Stimulated activated CD8-positive, alpha-beta memory T cell treated with anti-CD3 and anti-CD28 coated beads, Interleukin-4, amount 100 ng/mL, for 24 hours (primary cell): ENCODE measurements at places on chromosomes 4 and X.

GRCh38 chr4:129394635-129395034 is 298.7 kb downstream of the C4orf33 start:
- DNase-seq: no peak

- DNase-seq: no peak
Observed at GRCh38 chr4:118279920-118280432, 72.8 kb downstream of the PRSS12 start.

DNA sequence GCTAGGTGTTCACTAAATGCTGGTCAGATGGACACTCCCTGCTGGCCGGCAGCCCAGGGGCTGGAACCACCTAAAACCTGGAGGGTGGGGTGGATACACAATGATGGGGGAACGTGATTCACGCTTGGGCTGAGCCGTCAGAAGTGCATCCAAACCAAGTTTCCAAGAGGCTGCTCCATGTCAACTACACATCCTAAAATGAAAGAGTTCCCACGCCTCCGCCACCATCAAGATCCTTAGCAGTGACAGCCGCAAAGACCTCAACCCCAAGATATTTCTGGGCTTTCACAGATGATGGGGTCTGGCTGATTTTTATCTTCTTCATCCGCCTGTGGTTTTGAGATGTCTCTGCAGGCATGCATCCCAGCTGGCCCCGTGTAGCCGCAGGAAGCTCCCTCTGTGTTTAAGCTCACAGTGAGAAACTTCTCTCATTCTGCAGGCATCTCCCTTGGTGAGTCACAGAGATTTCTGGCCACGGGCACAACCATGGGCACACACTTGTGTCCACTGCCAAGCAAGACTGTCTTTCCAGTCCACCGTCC is 84.4 kb downstream of the HTRA3 start:
- no peak for DNase-seq

DNA sequence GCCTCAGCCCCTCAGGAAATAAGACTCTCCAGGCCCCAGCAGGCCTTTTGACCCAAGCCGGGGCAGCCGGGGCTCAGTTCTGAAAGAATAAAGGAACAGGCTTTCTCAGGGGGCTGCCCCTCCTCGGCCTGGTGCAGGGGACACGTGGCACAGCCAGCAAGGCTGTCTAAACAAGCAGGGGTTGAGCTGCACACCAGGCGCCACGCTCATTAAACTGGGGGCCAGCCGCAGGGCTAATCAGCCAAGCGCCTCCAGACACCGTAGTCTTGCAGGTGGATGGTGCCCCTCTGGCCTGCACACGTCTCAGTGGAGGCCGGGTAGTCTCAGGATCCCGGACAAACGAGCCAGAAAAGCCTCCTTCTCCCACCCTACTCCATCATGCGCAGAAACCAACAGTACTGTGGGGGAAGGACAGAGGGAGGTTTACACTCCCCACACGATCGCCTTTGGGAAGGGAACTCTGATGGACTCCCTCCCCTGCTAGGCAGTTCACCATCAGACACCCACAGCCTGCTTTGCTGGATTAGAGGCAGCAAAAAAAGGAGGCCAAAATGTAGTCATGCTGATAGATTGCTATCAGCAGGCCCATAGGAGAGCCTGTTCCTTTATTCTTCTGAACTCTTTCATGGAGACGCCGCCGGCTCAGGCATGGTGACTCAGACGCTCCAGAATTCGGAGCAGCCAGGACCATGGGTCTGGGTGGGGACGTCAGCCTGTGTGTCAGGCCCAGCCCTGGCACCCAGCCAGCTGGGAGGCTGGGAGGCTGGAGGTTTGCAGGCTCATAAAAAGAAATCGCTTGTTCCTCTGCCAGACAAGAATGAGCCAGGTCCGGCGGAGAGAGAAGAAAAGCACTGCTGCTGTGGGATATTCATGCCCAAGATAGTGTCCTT is 342.4 kb downstream of the BCOR start:
- DNase-seq: no peak

- DNase-seq: no peak
Observed at GRCh38 chr4:89382439-89382838, 74.8 kb upstream of the GPRIN3 start.

DNA sequence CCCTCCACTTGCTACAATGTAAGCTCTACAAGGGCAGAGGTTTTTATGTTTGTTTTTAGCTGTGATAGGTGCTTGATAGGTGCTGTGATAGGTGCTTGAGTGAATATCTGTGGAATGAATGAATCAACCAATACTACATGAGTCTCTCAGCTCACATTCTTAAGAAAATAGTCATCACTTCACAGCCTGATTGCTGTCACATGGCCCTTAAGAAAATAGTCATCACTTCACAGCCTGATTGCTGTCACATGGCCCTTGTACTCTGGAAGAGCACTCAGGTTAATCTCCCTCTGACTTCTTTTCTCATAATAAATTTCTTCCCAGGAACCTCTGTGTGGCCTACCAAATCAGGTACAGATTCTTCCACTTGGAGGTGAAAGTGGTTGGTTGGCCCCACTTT is 335.2 kb downstream of the TENM3 start:
- no peak for DNase-seq

DNA sequence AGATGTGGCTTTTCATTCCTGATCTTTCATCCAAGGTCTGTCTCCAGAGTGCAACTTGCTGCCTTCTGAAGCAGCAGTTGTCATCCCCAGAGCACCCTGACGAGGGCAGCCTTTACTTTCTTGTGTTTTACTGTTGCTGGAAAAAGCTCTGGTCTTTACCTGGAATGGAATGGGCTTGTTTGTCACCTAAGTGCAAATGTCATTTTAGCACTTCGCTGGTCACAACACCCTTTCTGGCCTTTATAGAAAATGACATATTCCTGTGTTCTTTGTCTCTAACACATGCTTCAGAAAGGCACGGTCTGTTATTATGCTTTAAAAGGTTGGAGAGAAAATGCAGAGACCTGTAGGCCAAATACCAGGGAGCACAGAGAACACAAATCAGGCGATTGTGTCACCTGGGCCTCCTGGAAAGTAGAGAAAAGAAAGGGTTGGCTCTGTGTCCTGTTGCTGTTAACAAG is 332.7 kb upstream of the IGFBP7 start:
- no peak for DNase-seq

- DNase-seq: no peak
Observed at GRCh38 chr4:8728536-8729407, 136.2 kb downstream of the CPZ start.

DNA sequence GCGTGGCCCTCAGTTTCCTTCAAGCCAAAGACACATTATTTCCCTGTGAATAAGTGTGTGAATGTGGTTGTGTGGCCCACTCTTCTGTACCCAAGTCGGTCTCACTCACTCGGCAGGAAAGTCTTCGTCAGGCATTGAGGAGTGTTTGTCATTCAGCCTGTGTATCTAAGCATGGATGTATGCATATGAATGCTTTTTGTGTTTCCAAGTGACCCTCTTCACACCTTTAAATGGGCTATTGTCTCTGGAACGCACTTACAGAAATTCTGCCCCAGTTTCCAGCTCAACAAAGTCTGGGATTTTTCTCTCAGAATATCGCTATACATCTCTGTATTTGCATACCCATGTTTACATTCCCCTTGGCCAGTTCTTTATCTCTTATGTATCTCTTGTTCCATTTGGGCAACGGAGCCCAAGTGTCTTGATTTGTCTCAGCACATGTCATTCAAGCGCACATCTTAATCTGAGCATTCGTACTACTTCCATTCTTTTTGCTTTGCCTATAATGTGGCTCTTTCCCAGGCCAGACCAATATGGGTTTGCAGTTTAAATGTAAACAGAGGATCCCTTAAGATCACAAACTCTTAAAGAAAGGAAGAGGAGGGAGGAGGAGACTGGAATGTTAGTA is 4.8 kb downstream of the BCOR start:
- no peak for DNase-seq

DNA sequence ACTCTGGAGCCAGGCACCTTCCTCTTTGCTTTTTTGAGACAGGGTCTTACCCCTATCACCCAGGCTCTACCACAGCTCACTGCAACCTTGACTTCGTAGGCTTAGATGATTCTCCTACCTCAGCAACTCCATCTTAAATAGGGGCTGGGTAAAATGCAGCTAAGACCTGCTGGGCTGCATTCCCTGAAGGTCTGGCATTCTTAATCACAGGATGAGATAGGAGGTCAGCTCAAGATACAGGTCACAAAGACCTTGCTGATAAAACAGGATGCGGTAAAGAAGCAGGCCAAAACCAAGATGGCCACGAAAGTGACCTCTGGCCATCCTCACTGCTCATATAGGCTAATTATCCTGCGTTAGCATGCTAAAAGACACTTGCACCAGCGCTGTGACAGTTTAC is 770.8 kb upstream of the PRKX start:
- DNase-seq: no peak

DNA sequence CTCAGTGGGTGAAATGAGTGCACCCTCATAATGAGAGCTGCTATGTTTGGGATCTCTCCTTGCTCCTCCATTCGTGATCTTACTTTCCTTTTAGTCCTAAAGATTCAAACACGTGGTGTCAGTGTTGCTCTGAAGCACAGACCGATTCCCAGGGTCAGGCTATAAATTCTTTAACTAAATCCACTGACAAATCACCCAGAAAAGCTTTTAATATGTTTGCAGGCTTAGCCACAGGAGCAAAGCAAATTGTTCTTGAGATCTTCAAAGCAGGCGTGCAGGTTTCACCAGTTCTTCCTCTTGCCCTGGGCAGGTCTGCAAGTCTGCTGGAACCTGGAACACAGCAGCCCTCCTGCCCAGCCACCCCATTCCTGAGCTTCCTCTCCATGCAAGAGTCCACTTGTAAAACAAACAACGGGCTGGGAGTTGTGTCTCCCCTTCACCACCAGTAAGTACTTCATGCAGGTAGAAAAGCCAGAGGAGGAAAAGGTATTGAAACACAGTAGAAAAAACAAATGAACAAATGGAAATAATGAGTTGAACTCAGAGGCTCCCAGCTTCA is 70.1 kb upstream of the ENPP6 start:
- DNase-seq: no peak

DNA sequence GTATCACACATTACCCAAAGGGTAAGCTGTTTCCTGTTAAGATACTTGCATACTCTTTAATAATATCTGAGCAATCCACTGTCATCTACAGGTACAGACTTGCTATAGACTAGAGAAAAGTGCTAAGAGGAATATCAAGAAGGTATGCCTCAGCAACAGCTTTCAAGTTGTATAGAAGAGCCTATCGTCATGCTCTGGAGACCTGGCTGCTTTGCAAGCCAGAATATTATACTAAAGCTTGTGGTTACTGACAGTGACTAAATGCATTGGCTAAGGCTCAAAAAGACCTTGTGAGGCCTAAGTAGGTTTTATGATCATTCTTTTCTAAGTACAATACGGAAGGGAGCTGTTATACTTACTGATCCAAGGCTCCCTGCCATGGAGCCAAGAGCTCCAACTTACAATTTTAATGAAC is 11.3 kb downstream of the LAMP2 start:
- DNase-seq: no peak

GRCh38 chrX:148380650-148381561 is 119.5 kb upstream of the AFF2 start:
- DNase-seq: peak; percentile 27

DNA sequence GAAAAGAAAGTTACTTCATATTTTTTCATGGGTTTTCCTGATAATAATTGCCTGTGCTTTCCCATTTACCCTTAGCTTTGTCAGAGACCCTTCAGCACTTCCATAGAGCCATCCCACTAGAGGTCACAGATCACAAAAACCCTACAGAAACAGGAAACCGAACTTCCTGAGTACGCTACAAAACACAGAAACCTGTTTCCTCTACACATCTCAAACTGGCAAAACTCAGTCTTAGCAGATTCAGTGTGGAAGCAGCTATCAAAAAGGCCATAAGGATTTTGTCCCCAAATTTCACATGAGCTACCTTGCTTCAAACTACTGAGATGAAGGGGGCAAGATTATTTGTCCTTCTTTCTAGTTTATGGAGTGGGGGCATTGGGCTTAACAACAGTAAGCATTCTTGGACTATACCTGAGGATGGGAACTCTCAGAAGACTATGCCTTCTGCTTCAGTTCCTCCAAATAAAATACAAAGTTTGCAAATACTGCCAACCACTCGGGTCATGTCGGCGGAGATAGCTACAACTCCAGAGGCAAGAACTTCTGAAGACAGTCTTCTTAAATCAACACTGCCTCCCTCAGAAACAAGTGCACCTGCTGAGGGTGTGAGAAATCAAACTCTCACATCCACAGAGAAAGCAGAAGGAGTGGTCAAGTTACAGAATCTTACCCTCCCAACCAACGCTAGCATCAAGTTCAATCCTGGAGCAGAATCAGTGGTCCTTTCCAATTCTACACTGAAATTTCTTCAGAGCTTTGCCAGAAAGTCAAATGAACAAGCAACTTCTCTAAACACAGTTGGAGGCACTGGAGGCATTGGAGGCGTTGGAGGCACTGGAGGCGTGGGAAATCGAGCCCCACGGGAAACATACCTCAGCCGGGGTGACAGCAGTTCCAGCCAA is at the start of gene MMRN1:
MMRN1 (plus strand) TSS at position 206 of the 902 bp plus-strand sequence; CDS start at position 324, 118 bp downstream.
- DNase-seq: no peak

DNA sequence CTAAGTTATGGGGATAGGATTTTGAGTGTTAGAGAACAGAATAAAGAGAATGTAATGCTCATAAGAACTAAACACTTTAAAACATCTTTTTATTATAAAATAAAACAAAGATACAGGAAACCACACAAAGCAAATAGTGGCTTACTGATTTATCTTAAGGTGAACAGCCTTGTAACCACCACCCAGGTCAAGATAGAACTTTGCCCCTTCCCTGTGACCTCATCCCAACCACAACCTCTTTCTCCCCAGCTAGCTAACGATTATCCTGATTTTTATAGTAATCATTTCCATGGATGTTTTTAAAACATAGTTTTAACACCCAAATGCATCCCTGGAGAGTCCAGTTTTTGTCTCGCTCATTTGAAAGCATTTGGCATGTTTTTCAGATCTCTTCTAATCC is 17.0 kb downstream of the HELT start:
- DNase-seq: no peak

DNA sequence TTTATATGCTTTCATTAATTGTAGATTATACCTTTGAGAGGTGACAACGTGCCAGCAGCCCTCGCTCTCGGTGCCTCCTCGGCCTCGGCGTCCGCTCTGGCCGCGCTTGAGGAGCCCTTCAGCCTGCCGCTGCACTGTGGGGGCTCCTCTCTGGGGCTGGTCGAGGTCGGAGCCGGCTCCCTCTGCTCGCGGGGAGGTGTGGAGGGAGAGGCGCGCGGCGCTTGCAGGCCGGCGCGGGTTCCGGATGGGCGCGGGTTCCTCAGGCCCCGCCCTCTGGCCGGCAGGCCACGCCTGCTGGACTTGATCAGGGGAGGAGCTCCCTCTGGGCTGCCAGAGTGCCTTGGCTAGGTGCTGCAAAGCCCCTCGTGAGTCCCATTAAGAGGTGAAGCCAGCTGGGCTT is 321.1 kb upstream of the PCDH18 start:
- DNase-seq: no peak

GRCh38 chrX:19049110-19049509 is 65.2 kb upstream of the PHKA2 start:
- DNase-seq: no peak

- DNase-seq: peak; percentile 13
Observed at GRCh38 chr4:143335979-143336780, 496 bp upstream of the GAB1 start.
